Stimulated activated CD4-positive, alpha-beta T cell treated with anti-CD3 and anti-CD28 coated beads, Interleukin-1b, Interleukin-23, amount 100 ng/mL, for 1 hour (primary cell): ENCODE measurements at places on chromosomes 4 and X.
A peak's percentile ranks its signal among the peaks of the same experiment; 100 is the strongest.

- no peak for DNase-seq
Measured at GRCh38 chr4:9970399-9971011, 50.8 kb downstream of the SLC2A9 start.

DNA sequence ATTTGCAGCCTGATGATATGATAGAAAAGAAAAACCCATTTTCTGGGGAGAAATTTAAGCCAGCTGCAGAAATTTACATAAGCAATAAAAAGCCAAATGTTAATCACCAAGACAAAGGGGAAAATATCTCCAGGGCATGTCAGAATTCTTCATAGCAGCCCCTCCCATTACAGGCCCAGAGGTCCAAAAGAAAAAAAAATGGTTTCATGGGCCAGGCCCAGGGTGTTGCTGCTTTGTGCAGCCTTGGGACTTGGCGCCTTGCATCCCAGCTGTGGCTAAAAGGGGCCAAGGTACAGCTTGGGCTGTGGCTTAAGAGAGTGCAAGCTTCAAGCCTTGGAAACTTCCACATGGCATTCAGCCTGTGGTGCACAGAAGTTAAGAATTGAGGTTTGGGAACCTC, 97.9 kb upstream of the CDX4 start:
- DNase-seq, result no peak

DNA sequence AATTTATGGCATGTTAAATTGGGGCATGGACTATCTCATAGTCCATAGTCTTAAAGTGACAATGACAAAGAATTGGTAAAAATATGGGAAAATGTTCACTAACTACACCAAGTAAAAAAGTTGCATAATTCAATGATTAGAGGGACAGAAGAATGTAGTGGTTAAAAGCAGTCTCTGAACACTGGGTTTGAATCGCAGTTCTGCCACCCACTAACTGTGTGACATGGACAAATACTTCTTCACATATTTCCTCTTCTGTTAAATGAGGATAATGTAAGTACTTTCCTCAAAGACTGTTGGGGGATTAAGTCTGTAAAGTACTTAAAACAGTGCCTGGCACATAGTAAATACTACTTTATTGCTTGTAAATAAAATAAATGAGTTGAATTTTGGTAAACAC, 15.3 kb downstream of the COQ2 start:
- DNase-seq, result no peak

DNA sequence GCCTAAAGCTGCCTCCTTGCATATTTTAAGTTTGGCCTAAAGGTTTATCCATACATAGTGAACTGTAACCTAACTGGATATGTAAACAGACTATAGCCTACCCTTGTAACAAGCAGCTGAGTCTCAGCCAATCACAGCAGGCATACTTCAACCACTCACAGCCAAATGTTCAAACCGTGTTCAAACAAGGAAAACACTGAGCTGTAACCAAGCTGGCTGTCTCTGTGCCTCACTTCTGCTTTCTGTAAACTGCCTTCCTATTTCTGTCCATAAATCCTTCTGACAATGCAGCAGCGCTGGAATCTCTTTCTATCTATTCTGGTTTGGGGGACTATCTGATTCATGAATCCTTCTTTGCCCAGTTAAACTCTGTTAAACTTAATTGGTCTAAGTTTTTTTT, 16.4 kb downstream of the DSPP start:
- DNase-seq, result no peak

DNA sequence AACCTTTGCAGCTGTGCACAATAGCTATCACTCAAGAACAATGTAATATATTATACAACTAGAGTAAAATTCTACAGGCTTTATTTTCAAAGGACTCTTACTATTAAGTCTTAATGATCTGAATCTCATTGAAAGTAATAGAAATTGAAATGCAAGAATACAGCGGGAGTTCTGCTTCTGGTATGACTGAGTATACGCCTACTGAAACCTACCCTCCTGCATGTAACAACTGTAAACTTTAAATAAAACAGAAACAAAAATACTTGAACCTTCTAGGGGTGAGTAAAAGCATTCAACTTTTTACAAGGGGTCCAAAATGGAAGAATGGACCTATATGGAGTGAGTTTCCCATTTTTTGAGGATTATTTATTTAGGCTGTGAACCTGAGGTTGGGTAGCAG, 13.5 kb downstream of the DCHS2 start:
- no peak for DNase-seq

- no peak for DNase-seq
Measured at GRCh38 chrX:11105080-11105479, 6.1 kb upstream of the HCCS start.

GRCh38 chr4:8906991-8907595, 35.5 kb upstream of the HMX1 start:
- no peak for DNase-seq

GRCh38 chrX:24796204-24796603, 102.5 kb downstream of the POLA1 start:
- no peak for DNase-seq

DNA sequence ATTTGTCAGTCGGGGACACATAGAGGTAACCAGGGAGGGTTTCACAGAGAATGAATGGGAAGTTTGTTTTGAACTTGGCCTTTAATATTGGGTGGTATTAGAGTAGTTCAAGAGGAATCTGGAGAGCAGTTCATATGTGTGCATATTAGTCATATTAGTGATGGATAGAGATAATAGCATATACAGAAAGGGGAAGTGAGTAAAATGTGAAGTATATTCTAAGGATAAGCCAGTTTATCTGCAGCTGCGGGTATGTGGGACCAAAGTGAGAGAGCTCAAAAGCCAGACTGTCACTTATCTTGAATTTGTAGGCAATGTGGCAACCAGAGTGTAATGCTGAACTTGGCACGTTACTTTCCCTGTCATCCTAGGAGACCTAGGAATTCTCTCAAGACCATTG, 169.9 kb downstream of the AFF2 start:
- no peak for DNase-seq

GRCh38 chr4:144809056-144809640, 163.2 kb downstream of the HHIP start:
- no peak for DNase-seq

DNA sequence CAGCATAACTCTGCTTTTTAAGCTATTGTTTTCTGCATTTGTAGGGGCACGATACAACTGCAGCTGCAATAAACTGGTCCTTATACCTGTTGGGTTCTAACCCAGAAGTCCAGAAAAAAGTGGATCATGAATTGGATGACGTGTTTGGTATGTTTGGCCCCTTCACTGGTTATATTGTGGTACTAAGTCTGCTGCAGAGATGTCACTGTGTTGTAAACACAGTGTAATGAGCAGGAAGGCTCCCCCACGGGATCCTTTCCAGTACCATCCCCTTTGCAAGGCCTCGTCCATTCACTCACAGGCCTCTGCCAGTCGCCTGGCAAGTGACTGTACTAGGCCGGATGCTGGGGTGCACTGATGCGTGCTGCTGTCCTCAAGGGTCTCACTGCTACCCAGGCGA, 13.8 kb downstream of the CYP4V2 start:
- DNase-seq, result no peak

GRCh38 chr4:78638337-78639172, 87.0 kb downstream of the ANXA3 start:
- DNase-seq, result no peak

DNA sequence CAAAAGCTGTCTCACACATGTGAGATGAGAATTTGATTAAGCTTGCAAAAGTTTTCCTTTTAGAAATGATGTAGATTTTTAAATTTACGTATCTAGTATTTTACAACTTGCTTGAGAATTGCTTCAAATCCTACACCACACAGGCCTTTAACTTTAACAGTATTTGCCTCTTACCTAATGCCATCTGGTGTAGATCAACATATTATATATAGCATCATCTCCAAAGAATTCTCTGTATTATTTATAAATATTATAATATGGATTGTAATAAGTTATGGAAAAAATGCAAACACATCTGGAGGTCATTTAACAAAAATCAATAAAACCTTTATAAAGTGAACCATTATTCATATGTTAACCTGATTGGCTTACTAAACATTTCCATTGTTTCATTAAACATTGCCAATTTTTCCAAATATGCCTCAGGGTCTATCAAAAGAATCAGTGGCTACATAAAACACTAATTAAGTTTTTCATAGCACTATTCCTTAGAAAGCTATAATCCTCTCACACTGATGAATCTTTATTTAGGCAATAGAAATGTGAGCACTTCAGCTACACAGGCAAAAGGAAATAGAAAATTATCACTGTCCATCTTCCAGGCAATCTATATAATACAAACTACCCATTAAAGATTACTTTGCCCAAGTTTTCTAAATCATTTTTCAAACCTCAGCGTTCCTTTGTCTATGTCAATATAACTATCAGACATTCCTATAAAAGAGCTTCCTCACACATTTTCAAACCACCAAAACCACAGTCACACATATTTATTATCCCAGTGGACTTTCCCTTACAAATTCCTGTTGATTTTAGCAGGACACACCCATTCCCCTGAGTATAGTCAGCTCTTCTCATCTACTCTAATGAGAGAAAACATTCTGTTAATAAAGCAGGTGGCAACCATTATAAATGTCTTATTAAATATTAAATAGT, 83.5 kb upstream of the INTU start:
- no peak for DNase-seq

DNA sequence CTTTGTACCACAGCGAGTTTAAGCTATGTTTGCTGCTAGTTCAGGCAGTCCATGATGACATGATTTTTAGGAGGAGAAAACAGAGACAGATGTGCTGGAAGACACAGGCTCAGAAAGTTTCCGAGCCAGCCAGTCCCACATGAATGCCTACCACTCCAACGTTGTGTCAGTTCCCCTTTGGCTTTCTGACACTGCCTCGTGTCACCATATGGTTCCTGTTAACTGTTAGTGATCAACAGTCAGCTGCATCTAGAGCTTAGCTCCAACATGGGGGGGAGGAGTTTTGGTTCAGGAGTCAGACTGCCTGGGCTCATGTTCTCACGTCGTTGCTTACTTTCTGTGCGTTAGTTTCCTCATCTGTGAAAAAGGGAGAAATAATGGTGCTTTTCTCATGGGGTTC, 343.7 kb downstream of the MID1IP1 start:
- no peak for DNase-seq

- no peak for DNase-seq
Measured at GRCh38 chr4:159410076-159410777, 307.3 kb downstream of the RAPGEF2 start.

- no peak for DNase-seq
Measured at GRCh38 chr4:36226430-36227227, 17.7 kb downstream of the ARAP2 start.

- DNase-seq, result no peak
Measured at GRCh38 chrX:134753718-134754008, 95.4 kb upstream of the PLAC1 start.

DNA sequence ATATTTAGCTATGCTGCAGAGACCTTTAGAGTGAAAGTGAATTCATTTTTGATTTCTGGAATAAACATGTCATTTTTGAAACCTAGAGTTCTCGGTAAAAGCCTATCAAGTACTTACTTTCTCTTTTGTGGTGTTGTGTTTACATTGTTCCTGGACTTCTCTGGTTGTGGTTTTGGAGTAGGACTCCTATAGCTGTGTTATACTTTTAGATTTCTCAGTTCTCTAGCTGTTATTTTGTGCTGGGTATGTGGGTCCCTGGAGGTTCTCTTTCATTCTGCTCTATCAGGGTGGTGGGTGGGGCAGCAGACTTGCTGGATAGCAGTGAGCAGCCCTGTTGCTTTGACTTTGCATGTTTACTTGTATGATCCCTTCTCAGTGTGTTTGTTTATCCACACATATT, 25.6 kb upstream of the MSMO1 start:
- no peak for DNase-seq

- DNase-seq, result no peak
Measured at GRCh38 chr4:92445127-92445526, 141.4 kb downstream of the GRID2 start.

- DNase-seq, result peak; percentile 20
Measured at GRCh38 chrX:48083212-48083611, 11.8 kb upstream of the ZNF630 start.

DNA sequence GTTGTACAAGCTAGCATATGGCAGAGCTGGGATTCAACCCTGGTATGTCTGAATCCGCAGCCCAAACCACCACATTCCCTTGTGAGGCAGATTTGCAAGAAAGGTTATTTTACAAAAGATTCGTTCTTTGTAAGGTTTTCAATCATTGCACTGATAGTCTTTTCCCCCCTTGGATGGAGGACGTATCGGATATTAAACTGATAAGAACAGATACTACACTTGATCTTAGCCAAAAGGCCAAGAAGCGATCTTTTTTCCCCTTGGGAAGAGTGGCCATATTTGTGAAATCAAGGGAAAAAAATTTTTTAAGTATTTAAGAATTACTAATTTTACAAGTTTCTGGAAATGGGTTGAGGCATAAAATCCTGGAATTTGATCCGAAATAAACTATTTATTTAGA, 34.4 kb upstream of the MSMO1 start:
- no peak for DNase-seq

DNA sequence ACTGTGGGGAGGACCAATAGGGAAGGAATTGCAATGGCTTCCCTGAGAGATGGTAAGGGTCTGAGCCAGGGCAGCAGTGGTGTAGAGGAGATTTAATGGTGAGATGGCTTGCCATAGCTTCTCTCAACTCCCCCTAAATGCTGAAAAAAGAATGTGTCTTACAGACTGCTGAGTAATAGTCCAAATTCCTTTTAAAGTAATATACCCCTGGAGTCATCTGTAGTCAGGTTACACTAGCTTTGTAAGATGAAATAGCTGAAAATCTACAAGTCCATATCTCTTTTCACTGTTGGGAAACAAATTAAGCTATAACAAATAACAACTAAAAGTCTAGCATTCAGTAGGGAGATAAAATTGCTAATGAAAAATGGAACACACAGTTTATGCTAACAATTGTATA, 33.5 kb downstream of the MAPK10 start:
- no peak for DNase-seq

DNA sequence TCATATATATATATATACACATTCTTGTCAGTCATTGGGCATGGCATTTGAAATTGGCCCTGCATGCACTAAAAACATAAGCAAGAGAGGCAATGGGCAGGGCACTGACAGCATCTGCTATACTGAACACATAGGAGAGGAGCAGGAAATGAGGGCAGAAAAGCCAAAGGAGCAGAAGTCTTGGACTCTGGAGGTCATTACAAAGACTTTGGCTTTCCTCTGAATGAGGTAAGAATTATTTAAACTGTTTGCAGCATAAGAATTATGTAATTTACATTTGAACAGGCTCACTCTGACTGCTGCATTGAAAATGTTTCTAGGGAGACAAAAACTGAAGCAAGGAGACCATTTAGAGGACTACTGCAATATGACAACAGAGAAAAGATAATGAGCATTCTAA, 396.5 kb downstream of the PRDM5 start:
- no peak for DNase-seq

DNA sequence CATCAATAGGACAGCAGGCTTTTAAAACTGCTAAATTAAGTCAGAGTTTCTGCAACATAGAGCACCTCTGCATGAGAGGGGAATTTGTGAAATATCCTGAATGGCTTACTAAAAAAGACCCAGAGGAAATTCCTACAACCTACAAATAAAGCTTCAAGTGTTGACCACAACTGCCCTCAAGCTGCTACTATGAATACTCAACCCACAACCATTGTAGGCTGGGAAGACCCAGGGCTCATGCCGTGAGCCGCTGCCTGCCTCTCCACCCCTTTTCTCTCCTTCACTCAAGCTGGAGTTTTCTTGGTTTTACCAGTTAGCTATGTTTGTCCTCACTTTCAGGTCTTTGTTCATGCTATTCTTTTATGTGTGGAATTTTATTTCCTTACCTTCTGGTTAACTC, 151.6 kb downstream of the EMCN start:
- DNase-seq, result no peak
